ENCODE measurements at places on chromosomes 12 and 14.

GRCh38 chr12:96510306-96510764 is 21.0 kb downstream of the CFAP54 start:
- DNase-seq, result no peak

GRCh38 chr12:5200278-5201087 is 156.8 kb downstream of the KCNA5 start:
- DNase-seq, result peak; percentile 84

GRCh38 chr12:76177821-76178220 is 93.3 kb upstream of the NAP1L1 start:
- DNase-seq, result no peak

DNA sequence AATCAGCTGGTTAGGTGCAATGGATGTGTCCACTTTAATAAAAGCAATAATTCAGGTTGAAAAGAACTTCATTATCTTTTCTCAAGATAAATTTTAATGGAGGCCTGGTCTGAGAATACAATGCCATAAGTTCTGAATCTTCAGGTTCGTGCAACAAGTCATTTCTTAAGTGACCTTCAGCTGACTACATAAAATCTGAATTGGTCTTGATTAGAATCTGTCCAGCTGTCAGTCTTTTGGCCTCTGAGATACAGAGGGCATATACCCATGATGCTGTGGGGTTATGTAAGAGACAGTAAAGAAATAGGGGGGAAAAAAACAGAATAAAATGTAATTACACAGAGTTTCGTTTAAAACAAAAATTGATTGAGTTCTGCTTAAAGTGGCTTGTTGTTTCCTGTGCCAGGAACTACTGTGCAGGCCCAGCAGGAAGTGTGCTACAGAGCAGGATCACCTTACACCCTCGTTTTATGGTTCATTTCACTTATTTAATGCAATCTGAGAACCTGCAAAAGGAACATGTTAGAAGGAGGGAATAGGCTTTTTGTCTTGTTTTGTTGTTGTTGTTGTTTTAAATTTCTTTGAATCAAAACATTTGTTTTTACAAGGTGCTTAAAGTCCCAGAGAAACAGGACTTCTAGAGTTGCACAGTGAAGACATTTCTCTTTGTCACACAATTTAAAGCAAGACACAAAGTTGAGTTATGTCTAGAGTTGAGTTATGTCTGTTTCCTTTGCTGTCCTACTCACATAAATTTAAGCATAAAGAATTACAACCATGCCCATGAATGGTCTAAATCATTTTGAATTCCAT is 64.2 kb downstream of the LGR5 start:
- DNase-seq, result peak; percentile 44

DNA sequence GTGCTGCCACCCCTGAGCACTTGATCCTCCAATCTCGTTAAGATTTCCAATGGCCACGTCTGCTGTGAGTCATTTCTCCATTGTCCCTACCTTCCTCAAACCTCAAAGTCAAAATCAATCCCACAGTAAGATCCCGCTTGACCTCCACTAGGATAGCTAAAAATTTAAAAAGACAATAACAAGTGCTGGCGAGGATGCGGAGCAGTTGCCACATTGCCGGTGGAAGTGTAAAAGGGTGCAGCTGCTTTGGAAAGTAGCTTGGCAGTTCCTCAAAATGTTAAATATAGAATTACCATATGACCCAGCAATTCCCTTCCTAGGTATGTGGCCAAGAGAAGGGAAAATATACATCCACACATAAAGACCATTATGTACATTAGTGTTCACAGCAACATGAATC is 9.5 kb upstream of the BCL7A start:
- DNase-seq, result no peak

GRCh38 chr14:31926123-31926522 is 151.0 kb upstream of the ARHGAP5 start:
- DNase-seq, result peak; percentile 60

- no peak for DNase-seq
Measured at GRCh38 chr12:5345534-5345933, 86.4 kb upstream of the NTF3 start.

- DNase-seq, result peak; percentile 66
Measured at GRCh38 chr12:128969480-128970055, 116.3 kb downstream of the GLT1D1 start.

DNA sequence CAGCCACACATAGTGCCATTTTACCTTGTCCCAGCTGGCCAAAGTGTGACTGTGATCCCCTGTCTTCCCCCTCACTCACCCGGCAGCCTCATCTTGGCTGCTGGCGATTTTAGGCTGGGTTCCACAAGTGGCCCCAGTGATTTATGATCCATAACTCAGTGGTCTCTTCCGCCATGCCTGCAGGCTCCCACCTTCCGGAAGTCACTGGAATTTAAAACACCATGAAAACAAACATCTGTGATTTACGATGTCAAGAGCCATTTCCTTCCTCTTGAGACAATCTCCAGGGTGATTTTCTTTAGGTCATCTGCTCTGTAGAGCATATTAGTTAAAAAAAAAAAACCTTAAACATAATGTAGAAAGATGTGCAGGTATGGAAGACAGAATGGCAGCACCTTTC is 282.3 kb downstream of the CACNA1C start:
- no peak for DNase-seq

DNA sequence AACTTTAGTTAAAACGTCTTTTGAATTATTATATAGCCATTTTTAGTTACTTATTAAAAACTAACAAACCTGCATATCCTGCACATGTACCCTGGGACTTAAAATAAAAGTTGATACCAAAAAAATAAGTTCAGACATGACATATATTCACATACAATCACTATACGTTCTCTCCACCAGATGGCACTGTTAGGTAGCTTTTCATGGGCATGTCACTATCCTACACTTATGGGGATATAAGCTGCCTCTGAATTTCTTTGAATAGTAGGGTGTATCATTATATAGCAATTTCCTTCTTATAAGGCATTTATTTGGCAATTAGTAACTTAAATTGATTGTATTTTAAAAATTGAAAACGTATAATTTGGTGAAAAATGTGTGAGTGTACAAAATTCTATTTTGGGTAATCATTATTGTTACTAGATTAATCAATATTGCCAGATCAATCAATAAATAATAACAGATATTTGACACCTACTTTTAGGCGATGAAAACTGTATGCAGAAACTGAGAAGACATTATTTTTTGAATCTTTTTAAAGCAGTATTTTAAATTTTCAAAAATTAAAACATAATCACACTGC is 31.8 kb upstream of the OR10A7 start:
- peak; percentile 69 for DNase-seq

DNA sequence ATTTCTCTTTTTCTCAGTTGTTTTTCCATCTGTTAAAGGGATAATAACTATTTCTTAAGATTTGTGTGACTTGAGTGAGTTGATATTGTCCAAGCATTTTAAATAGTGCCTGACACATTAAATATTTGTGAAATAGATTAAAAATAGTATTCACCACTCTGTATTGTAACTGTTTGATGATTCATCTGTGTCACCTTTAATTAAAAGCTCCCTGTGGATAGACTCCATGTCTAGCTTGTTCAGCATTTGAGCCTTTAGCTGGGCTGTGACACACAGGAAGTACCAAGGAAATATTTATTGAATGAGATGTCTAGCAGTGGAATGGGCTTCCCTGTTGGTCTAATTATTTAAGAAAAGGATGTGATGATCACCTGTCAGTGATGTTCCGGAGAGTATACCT is 1.8 kb upstream of the GLIPR1L2 start:
- no peak for DNase-seq

GRCh38 chr14:54338696-54339317 is 58.0 kb upstream of the CDKN3 start:
- DNase-seq, result peak; percentile 34

GRCh38 chr12:9221483-9221882 is 13.3 kb upstream of the PZP start:
- DNase-seq, result no peak

- DNase-seq, result no peak
Measured at GRCh38 chr12:95158919-95159318, 58.3 kb downstream of the FGD6 start.

- DNase-seq, result peak; percentile 66
Measured at GRCh38 chr14:35406506-35407305, 2.2 kb upstream of the NFKBIA start.

GRCh38 chr12:89349814-89350213 is 2.5 kb downstream of the DUSP6 start:
- peak; percentile 69 for DNase-seq

- DNase-seq, result no peak
Measured at GRCh38 chr12:80712866-80713265, 3.8 kb upstream of the MYF5 start.

DNA sequence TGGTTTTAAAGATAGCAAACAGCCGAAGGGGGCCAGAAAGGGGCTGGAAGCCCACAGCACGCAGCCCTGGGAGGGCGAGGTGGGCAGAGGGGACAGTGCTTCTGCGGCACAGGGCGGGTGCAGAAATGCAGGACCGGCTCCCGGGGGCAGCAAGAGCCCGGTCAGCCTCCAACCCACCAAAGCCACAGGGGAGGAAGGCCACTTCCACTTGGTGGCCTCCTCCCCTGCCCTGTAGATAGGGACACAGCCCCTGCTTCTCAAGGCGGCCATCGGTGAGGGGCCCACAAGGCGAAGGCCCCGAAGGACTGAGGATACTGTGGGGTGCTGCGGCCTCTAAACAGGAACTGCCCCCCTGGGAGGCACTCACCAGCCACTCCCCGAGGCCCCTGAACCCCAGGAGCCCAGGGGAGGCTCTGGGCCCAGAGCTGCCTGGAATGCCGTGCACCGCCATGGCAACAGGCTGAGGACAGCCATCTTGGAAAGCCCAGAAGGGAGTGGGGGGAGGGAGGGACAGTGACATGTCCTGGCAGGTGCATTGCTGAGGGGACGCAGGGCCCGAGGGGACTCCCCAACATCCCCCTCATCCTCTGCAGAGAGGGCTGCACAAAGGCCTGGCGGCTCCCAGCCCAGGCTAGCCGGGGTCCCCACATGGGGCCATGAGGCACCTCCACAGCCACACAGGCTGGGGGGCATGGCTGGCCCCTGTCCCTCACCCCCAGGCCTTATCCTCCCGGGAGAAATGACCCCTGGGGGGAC is 114.7 kb downstream of the NCOR2 start:
- no peak for DNase-seq

DNA sequence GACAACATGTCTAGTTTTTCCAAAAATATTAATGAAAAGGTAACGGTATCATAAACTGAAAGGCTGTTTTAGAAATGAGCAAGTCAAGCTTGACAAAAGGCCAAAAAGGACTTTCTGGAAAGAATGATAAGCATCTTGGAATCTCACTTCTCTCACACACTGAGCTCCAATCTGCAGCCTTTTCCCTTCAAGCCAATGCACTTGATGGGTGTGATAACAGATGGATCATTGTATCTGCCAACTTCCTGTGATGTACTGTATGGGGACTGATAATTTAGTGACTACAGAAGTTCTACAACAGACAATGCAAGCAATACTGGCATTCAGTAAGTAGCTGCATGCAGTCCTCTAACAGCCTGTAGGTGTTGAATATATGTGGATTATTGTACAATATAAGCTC is 147.1 kb downstream of the MED13L start:
- no peak for DNase-seq

DNA sequence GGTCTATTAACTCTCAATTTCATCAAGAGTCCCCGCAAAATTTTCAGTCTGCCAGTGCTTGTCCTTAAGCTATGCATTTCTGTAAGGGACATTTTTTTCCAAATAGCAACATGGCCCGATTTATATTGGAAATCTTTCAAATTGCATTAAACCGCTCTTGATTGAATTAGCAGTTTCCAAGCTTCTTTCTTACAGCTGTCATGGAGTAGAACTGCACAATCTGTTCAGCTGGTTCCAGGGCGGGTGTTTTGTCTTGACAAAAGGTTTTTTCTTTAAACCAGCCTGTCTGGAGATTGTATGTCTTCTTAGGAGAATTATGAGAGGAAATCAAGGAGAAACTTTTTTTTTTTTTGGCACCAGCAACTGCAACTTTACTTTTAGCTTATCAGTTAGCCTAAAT is 185.8 kb downstream of the ALG10B start:
- no peak for DNase-seq

DNA sequence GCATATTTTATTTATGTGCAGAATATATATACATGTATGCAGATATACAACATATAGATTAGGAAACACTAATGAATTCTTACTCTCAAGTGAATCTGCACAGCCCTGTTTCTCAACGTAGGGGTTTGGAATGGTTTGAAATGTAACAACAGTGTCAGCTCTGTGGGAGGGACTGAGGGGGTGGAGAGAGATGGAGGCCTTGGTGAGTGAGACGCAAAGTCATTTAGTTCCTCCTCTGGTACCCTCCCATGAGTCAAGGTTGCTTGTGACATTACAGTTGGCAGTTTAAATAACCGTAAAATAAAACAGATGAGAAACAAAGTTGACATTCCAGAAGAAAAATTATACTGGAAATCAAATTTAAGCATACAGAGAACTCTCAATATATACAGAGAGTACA is 313.0 kb upstream of the PRKD1 start:
- no peak for DNase-seq

DNA sequence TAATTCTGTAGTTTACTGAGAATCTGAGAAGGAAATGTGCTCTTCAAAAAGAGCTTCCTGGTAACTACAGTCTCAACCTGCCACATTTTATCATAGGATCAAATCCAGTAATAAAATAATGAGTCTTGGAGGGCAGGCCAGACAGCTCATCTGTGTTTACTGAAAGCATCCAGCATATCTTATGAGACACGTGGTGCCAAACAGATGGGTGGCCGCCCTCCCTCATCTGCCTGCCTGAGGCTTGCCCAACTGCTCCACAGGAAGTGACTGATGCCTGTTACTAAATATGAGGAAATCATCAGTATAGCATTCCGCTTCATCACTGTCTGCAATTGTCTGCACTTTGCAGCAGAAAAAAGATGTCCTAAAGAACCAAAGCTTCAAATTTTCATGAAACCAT is 13.5 kb downstream of the DHRS7 start:
- DNase-seq, result no peak

DNA sequence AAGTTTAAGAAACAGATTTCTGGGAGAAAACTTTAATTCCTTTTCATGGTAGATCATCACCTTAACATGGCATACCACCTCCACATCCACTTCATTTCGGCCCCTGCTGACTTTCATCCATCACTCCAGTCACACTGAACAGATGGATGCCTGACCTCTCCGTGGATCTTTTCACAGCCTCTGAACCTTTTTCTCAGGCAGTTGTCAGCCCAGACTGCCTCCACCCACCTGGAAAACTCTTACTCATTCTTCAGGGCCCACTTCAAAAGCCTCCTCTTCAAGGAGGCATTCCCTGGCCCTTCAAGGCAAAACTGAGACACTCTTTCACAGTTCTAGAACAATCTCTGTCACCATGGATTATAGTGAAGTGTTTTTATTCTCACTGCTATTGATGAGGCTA is 52.9 kb downstream of the GXYLT1 start:
- DNase-seq, result no peak

GRCh38 chr14:22336031-22336430 is 253.0 kb downstream of the DAD1 start:
- DNase-seq, result no peak

GRCh38 chr12:78666584-78666983 is 198.0 kb upstream of the SYT1 start:
- no peak for DNase-seq

- DNase-seq, result no peak
Measured at GRCh38 chr12:2283916-2284315, 231.1 kb downstream of the CACNA1C start.

DNA sequence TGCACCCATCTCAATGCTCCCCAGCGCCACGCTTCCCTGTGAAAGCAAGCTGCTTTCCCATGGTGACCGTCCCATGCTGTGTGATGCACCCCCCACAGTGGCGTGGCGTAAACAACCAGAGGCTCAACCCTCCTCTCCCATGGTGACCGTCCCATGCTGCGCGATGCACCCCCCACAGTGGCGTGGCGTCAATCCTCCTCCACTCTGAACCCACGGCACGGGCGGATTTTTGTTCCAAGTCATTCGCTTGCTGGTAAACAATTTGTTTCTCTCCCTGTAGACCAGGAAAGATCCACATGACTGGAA is 8.9 kb downstream of the STX2 start:
- no peak for DNase-seq

Measured in iPS-NIHi11 (cell line).